ENCODE measurements at places on chromosomes 1 and 21. TPM values are rescaled to one million over a fixed set of nuclear protein-coding genes. Genes with fewer than 3 reads are reported as not detected.

LRIG2 gene
- total RNA-seq, result 33.9 TPM

PPIAL4G gene
- not detected for total RNA-seq

FBLIM1 gene
- 95.6 TPM for total RNA-seq

PLA2G2D gene
- total RNA-seq, result not detected

SELL gene
- not detected for total RNA-seq

NBPF6 gene
- total RNA-seq, result not detected

RER1 gene
- 133 TPM for total RNA-seq

AIRE gene
- 0.31 TPM for total RNA-seq

PLA2G2A gene
- total RNA-seq, result not detected

UCK2 gene
- 158 TPM for total RNA-seq

CELA2A gene
- total RNA-seq, result not detected

KCTD3 gene
- 67.9 TPM for total RNA-seq

TDRD5 gene
- total RNA-seq, result 0.28 TPM

ZNF648 gene
- 0.21 TPM for total RNA-seq

IFNGR2 gene
- total RNA-seq, result 46.1 TPM

LCA5L gene
- total RNA-seq, result 0.17 TPM

PALMD gene
- not detected for total RNA-seq

ACTL8 gene
- total RNA-seq, result 1.4 TPM

IL20 gene
- not detected for total RNA-seq

HTR6 gene
- total RNA-seq, result 0.45 TPM

DDR2 gene
- total RNA-seq, result 0.17 TPM

COQ8A gene
- 52.5 TPM for total RNA-seq

IFNLR1 gene
- total RNA-seq, result 4.8 TPM

LCE1E gene
- not detected for total RNA-seq

C1orf53 gene
- 0.48 TPM for total RNA-seq

AGTRAP gene
- total RNA-seq, result 166 TPM

CHRM3 gene
- 4.7 TPM for total RNA-seq

DAB1 gene
- total RNA-seq, result 14.3 TPM

KLF17 gene
- not detected for total RNA-seq

PTPN14 gene
- total RNA-seq, result 15.7 TPM

C1QC gene
- total RNA-seq, result not detected

TMEM240 gene
- 13.6 TPM for total RNA-seq

RHD gene
- total RNA-seq, result 0.30 TPM

FCGR2B gene
- total RNA-seq, result not detected

TMPRSS15 gene
- total RNA-seq, result not detected

LRRC39 gene
- 0.52 TPM for total RNA-seq

FTCD gene
- total RNA-seq, result not detected

TNFRSF25 gene
- total RNA-seq, result 5.4 TPM

SLC44A5 gene
- total RNA-seq, result 8.0 TPM

TMEM82 gene
- 2.2 TPM for total RNA-seq

KLHDC9 gene
- 21.9 TPM for total RNA-seq

FRRS1 gene
- total RNA-seq, result 10.3 TPM

PCNX2 gene
- total RNA-seq, result 43.8 TPM

FMN2 gene
- 0.83 TPM for total RNA-seq

SPTA1 gene
- not detected for total RNA-seq

S100A7A gene
- not detected for total RNA-seq
